ENCODE measurements at places on chromosomes 12 and 14.

DNA sequence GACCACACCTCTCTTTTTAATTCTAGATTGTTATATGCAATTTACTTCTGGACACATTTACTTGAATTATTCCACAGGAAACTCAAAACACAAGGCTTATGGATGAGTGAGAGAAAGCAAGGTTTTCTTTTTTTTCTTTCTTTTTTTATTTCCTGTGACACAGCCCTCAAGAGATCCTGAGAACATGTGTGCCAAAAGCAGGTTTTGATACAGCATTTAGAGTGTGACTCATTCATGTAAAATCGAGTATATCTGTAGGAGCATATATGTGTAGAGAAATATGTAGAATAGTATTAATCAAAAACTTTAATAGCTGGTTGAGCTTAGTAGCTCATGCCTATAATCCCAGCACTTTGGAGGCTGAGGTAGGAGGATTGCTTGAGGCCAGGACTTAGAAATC, 4.4 kb upstream of the MAX start:
- no peak for DNase-seq

DNA sequence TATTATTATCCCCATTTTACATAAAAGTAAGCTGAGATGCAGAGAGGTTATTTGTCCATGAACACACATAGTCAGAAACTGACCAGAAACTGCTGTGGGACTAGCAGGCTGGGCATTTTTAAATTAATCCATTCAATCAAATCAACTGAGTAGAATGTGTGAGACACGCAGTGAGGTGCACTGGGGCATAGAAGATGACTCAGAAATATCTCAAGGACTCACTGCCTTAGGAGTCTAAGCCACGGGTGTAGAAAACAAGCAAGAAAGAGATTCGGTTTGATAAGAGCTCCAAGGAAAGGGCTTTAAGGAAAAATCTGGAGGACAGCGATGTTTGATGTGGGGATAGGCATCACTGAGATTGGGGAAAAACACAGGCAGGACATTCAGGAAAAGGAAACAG, 127.8 kb downstream of the ANO2 start:
- DNase-seq: no peak

GRCh38 chr14:102911541-102911951, 10.9 kb upstream of the AMN start:
- DNase-seq: no peak

DNA sequence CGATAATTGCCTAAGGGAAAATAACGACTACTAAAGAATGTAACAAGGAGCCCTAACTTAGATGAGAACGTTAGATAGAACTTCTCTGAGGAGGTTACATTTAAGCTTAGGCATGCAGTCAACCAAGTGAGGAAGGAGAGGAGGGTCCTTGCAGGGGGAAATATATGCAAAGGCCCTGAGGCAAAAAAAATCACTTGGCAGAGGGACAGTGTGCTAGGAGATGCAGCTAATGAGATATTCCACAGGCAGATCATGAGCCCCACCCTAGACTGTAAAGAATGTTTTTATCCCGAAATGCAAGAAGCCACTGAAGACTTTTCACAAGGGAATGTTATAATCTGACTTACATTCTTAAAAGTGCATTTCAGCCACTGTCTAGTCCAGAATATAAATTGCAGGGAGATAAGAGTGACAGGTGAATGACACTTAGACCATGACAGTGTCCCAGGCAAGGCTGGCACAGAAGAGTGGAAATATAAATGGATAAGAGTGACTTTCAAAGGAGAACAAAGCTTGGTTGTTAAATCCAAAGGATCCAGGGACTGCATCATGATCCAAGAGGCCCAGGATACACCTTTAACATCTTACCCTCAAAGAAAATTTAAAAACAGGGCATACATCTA, 61.0 kb downstream of the PPM1H start:
- no peak for DNase-seq

DNA sequence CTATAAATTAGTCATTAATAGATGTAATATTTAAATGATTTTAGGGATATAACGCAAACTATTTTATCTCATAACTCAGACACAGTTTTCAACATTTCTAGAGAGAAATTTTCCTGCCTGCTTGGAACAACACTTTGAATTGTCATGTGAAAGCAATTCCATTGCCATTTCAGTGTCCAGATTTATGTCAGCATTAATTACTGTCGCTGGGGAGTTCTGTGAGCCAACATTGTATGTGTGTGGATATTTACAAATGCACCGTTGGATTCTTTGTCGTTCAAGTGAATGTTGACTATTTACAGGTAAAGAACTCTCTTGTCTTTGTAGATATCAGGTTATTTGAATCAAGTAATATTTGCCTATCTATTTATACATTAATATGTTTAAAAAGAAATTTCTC, 465.3 kb upstream of the RGS6 start:
- no peak for DNase-seq

GRCh38 chr14:71579331-71579730, 352.9 kb upstream of the RGS6 start:
- no peak for DNase-seq

DNA sequence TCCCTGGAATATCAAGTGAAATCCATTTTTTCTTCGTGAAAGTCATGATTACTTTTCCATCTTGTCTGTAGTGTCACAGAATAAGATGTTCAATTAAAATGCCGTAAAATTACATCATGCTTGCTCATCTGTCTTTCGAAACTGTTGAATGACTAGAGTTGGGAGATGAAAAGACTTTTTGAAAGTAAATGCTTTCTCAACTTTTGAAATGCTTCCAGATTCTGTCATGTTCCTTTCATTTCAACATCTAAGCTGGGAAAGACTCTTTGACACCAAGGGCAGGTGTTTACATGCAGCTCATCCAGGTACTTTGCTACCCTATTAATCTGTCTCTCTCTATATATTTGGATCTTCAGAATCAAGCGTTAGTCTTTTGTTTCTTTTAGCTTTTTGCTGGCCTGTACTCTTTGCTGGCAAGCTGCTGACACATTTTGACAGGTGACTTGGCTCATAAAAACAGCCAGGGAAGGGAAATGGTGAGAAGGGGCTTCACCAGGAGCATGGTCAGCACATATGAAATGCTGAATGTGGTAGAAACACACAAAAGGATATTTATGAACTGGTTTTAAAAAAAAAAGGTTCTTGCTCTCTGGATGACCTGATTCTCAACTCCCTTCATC, 77.0 kb upstream of the METAP2 start:
- no peak for DNase-seq

DNA sequence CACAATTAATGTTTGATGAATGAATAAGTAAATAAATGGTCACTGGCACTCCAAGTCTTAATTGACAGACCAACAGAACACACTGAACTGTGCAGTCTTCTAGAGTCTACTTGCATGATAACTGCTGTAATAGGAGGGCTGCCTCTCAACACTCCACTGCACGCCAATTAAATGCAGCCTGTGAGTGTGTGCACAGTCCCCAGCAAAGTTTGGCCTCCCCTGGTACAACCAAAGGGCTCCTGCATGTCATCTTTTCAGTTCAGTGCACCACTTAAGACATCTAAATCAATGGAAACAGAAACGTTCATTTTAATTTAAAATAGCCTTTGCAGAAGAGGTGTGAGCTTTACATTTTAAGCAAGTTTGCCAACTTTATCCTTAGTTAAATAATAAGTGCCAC, 121.7 kb upstream of the USP15 start:
- DNase-seq: no peak

DNA sequence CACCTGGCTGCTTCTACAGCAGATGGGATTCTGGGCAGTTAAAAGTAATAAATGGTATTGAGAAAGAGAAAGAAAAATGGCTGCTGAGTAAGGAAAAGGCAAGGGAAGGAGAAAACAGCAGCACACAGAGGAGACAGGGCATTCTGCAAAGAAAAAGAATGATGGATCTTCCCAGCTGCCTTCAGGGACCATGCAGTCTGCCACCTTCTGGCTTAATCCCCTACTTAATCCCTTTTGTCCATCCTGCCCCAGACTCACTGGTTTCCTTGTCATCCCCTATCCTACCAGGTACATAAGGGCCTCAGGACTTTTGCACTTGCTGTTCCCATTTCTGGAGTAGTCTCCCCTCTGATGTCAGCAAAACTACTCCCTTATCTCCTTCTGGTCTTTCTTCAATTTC, 107.6 kb downstream of the GAS2L3 start:
- no peak for DNase-seq

- DNase-seq: no peak
These were observed 2.2 kb downstream of the KRT80 start for GRCh38 chr12:52189376-52190174.

GRCh38 chr12:72318341-72318740, 46.2 kb downstream of the TRHDE start:
- no peak for DNase-seq

DNA sequence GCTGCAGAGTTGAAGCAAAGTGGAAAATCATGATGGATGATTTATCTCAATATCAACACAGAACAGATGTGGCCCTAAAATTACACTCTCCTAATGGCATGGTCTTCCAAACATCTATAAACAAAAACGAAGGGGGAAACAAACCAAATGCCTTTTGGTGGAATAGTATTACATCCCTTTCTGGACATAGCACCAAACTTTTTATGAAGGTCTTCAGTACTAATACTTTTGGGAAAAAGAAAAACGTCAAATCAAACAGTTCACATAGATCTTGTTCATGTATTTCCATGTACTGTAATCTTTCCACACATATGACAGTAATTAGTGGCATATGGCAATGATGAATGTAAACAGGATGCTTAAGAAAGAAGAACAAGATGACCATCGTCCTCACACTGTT, 22.9 kb upstream of the ANAPC7 start:
- DNase-seq: no peak

DNA sequence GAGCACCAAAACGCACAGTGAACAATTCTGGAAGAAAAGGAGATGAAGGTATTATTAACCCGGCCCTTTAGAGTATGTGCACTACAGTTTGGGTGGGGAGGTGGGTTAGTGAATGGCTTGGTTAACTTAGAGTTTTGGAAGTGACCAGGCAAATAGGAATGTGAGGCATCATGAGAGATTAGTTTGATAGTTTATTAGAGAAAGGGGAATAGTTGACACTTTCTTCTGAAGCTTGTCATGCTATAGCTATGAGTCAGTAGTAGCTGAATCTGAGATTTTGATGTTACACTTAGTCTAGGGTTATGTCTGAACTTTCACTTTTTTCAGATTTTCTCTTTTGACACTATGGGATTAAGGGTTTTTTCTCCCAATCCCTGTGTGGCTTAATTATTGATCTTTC, 567.2 kb downstream of the SNAPC1 start:
- no peak for DNase-seq

- DNase-seq: no peak
These were observed 390.7 kb downstream of the SYT1 start for GRCh38 chr12:79255288-79255687.

- DNase-seq: no peak
These were observed 297.1 kb downstream of the KSR2 start for GRCh38 chr12:117671734-117672133.

- no peak for DNase-seq
These were observed 920.9 kb downstream of the RPS29 start for GRCh38 chr14:48665077-48665784.

GRCh38 chr14:92945959-92946846, 23.3 kb downstream of the CHGA start:
- DNase-seq: no peak

DNA sequence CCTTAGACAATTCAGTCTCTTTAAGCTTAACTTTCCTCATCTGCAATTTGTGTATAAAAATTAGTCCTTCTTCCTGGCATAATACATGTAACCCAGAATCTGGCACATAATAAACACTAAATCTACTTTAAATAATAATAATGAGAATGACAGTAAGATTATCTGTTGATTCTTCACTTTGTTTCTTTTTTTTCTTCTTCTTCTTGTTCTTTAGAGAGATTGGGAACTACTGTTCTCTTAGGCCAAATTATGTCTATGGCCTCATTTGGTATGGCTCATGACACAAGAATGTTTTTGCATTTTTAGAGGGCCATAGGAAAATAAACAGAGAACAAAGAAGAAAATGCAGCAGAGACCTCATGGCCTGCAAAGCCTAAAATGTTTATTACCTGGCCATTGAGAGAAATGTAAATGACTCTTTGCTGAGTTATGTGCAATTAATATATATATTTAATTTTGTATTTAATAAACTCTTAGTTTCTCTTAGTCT, 275.8 kb downstream of the SLC6A15 start:
- DNase-seq: no peak

- DNase-seq: no peak
These were observed 23.1 kb upstream of the CIPC start for GRCh38 chr14:77074969-77075368.

DNA sequence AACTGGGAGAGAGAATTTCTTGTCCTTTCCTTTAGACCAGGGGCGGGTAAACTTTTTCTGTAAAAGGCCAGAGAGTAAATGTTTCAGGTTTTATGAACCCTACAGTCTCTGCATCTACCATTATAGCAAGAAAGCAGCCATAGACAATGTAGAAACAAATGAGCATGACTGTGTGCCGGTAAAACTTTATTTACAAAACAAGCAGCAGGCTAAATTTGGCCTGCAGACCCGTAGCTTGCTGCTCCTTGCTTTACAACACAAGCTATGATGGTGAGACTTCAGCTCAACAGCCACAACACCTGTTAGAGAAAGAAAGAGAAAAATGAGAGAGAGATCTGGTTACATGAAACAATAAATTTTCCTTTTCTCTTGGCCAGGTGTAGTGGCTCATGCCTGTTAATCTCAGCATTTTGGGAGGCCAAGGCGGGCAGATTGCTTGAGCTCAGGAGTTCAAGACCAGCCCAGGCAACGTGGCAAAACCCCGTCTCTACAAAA, 4.2 kb upstream of the CDC42BPB start:
- no peak for DNase-seq

DNA sequence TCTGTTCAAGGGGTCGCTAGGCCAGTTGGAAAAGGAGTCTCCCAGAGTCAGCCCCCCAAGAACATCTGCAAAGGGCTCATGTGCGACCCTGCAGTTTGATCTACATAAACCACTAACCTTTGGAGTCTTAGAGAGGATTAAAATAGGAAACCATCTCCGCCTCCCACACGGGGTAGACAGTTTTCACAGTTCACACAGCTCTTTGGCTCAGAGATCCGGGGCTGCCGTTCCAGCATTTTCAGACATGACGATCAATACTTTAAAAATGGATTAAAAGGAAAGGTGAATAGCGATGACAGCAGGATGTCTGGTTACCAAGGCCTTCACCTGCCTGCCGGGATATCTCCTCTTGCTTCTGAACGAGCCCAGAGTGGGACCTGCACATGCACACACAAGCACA, 59.8 kb upstream of the BCL11B start:
- no peak for DNase-seq

GRCh38 chr14:44108601-44109000, 398.5 kb downstream of the FSCB start:
- no peak for DNase-seq

- no peak for DNase-seq
These were observed 36.2 kb downstream of the PRMT8 start for GRCh38 chr12:3527181-3527580.
